ENCODE measurements at places on chromosomes 11 and 22. TPM values are rescaled to one million over a fixed set of nuclear protein-coding genes. Genes with fewer than 3 reads are reported as not detected.

C11orf87 gene
- 0.01 TPM for total RNA-seq

OR4D6 gene
- total RNA-seq: not detected

DEUP1 gene
- total RNA-seq: not detected

APOA5 gene
- not detected for total RNA-seq

HOATZ gene
- not detected for total RNA-seq

TBX10 gene
- not detected for total RNA-seq

PTPRJ gene
- total RNA-seq: 53.9 TPM

SLC17A6 gene
- total RNA-seq: not detected

RPS19BP1 gene
- 81.5 TPM for total RNA-seq

C11orf16 gene
- not detected for total RNA-seq

MPZL2 gene
- total RNA-seq: not detected

TSKU gene
- total RNA-seq: 215 TPM

CHRM1 gene
- 0.11 TPM for total RNA-seq

NEFH gene
- 0.05 TPM for total RNA-seq

KRTAP5-9 gene
- not detected for total RNA-seq

RAB39A gene
- total RNA-seq: 0.83 TPM

OPCML gene
- total RNA-seq: not detected

RTCB gene
- 80.7 TPM for total RNA-seq

KDM4D gene
- 0.40 TPM for total RNA-seq

Measured in A549 treated with DMSO at 1 μM for 4 hours (cell line).